ENCODE measurements at places on chromosomes 1 and 21.

- no peak for DNase-seq
Measured at GRCh38 chr21:44326716-44327602, 12.2 kb downstream of the CFAP410 start.

DNA sequence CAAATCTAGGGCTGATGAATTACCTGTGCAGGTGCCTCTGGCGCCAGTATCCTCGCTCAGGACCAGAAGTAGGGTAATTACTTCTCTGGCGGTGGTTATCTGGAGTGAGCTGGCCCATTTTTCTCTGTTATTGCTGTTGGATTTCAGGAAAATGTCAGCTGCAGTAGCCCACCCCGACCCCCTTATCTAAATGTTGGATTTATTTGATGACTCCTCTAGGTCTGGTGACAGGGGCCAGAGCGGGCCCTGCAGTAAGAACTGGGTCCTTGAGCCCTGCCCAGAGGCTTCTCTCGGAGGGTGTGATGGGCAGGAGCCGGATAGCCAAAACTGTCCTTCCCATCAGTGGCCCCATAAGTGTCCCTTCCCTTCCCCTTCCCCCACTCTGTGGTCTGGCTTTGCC is 384.3 kb downstream of the PTPRU start:
- DNase-seq, result no peak

DNA sequence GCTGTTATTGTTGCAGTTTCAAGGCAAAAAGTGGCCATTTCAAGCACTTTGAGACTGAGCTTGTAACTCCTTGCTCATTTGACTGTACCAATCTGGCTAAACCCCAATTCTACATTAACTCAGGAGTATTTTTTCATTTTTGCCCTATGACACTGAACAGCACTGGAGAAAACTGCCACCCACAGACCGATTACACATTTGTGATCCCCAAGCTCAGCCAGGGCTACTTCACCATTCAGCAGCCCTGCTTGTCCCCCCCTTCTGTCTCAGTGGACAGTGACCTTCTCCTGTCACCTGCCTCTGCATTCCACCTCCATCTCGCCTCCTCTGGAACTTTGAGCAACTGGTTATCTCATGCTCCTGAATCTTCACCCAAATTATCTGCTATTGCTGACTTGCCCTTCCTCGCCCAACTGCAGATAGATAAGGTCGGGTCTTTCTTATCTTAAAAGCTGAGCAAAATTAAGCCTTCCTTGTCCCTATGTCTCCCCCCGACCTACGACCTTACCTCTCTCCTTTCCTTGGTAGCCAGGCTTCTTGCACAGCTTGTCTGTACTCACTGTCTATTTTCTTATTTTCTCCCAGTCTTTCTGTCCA is 25.3 kb downstream of the SPATA46 start:
- DNase-seq, result no peak

GRCh38 chr1:22074803-22075202 is 22.3 kb downstream of the CDC42 start:
- DNase-seq, result no peak

DNA sequence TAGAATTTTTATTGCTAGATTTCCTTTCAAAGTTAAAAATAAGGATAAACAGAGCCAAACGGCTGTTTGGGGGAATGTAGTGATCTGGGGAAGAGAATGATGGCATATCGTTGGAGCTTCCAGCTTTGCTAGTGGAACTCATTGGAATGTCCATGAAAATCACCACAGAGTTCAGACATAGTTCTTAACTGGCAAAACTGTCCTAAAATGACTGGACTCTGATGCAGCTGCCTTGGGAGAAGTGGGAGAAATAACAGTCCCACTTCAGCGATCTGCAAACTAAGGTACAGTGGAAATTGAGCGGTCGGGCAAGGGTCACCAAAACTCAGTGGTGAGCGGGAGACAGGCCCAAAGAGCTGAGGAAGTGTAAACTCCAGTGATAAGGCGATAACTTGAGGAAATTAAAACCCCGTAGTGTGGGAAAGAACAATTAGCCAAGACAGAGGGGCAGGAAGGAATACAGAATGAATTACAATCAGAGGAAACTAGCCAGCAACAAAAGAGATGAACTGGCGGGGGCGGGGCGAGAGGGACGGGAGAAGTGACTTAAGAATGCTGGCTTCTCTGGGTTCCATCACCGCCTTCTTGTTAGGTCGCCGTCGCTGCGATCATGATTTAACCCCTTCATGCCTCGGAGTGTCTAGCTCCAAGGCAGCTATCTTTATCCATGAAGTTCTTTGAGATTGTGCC is 89.8 kb upstream of the ARHGAP29 start:
- DNase-seq, result no peak

DNA sequence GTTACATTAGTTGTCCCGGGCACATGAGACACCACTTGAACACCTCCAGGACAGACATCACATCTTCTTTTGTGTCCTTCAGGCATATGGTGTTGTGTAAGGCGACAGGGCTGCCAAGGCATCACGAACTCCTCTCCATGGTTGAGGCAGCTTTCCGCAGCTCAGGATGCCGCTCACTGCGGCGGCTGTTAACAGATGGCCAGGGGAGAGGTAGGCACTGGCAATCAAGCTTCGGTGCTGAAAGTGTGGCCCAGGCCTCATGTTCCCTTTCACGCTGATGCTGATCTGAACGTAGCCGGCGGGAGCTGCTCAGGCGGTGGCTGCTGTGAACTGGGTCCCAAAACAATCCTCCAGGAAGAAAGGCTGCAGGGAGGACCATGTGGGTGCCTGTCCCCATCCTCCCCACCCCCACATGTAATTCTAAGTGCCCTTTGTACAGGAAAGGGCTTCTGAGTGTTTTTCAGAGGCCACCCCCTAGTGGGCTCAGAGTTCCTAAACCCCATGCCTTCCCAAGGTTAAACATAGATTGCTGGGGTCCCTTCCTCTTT is 287.1 kb upstream of the AJAP1 start:
- DNase-seq, result no peak
